NT2/D1 (cell line): ENCODE measurements at places on chromosomes 1 and 21.
A peak's percentile ranks its signal among the peaks of the same experiment; 100 is the strongest.

GRCh38 chr1:230169454-230170152 lies 102.6 kb downstream of the GALNT2 start:
- no peak for DNase-seq

- no peak for DNase-seq
These were observed 4.1 kb upstream of the AHCYL1 start for GRCh38 chr1:109980324-109981003.

GRCh38 chr1:25529518-25530185 lies 13.8 kb upstream of the LDLRAP1 start:
- DNase-seq: no peak

GRCh38 chr1:147091801-147092200 lies 80.5 kb downstream of the PRKAB2 start:
- DNase-seq: no peak

GRCh38 chr1:159168043-159168442 lies 3.4 kb upstream of the CADM3 start:
- no peak for DNase-seq

GRCh38 chr1:32622806-32623681 lies 27.3 kb downstream of the ZBTB8OS start:
- no peak for DNase-seq

GRCh38 chr1:45014321-45015028 lies 2.4 kb downstream of the UROD start:
- DNase-seq: peak; percentile 91

DNA sequence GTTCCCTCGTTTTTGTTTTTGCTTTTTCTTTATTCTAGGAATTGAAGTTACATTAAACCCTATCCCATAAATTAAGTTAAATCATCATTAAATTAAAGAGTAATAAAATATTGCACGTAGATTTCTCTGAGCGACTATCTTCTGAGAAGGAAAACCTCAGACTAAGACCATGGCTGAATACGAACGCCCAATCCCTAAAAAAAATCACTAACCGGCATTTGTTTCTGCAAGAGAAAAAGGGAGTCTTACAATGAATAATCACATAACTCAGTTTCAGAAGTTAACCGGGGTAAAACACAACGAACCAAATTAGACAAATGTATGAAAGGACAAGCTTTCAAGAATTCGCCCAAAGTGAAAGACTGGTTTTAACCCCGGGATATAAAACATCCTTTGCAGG lies 1.3 kb downstream of the PIK3R3 start:
- DNase-seq: no peak

DNA sequence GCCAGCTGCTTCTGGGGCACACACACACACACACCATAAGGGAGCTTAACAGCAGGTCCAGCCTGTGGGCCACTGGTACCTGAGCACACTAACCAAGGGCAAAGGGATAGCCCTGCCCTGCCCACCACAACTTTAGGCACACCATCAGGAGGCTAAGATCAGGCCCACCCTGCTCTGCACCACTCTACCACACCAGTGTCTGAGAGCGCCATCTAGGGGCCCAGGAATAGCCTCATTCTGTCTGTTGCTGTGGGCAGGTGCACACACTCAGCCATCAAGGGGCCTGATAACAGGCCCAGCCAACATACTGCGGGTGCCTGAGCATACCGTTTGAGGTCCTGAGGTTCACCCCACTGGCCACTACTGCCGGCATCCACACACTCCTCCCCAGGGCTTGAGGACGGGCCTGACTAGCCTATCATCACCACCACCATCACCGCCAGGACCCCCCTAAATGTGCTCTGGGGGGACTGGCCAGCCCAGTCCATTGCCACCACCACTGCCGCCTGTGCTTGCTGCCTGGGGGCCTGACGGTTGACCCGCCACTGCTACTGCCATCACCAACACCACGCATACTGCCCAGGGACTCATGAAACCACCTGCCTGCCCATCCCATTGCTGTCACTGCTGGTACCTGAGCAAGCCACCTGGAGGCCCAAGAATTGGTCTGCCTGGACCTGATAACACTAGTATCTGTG lies 31.3 kb downstream of the NSL1 start:
- DNase-seq: peak; percentile 25

GRCh38 chr1:43853161-43853921 lies 80.3 kb upstream of the ARTN start:
- DNase-seq: no peak

DNA sequence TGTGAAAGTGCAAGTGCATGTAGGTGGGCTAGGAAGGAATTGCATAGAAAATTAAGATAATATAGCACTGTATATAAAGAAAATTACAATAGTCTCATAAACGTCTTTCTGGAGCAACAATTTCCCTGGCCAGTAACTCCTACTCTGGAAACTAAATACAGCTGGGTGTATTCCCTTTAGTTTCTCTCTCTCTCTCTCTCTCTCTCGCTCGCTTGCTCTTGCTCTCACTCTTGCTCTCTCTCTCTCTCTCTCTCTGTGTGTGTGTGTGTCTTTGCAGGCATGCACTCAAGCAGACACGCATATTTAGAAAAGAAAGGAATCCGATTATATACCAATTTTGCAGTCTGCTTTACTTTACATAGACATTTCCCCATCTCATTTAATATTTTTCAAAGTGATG lies 14.7 kb downstream of the S100A10 start:
- no peak for DNase-seq

DNA sequence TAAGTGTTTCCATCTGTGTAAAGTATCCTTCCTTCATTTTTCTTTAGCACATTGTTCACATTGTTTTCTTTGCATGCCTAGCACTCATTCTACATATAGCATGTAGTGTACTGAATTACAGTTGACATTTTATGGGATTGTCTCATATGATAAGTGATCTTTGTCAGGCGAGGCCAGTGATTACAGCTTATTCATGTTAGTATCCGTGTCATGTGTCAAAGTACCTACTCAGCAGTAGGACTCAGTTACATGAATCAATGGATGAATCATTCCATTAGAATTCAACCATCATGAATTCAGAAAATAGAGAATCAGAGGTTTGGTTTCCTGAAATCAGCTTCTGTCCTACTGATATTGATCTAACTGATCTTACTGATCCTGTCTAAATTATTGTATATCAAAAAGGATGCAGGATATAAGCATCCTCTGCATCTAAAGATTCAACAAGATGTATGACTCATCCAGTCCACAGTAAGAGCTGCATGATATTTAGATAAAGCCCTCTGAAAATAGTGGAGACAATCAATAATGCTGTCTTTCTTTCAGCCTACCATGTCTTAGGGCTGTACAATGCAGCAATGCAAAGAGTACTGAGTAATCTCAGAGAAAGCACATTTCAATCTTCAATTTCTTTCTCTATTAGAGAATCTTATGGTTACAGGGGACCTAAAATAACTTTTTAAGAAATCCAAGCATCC lies 20.7 kb upstream of the HRNR start:
- no peak for DNase-seq

GRCh38 chr1:227434808-227435444 lies 116.6 kb upstream of the CDC42BPA start:
- DNase-seq: no peak

GRCh38 chr1:37622131-37622530 lies 12.6 kb downstream of the RSPO1 start:
- peak; percentile 54 for DNase-seq

GRCh38 chr1:185585770-185586169 lies 148.4 kb upstream of the HMCN1 start:
- no peak for DNase-seq

DNA sequence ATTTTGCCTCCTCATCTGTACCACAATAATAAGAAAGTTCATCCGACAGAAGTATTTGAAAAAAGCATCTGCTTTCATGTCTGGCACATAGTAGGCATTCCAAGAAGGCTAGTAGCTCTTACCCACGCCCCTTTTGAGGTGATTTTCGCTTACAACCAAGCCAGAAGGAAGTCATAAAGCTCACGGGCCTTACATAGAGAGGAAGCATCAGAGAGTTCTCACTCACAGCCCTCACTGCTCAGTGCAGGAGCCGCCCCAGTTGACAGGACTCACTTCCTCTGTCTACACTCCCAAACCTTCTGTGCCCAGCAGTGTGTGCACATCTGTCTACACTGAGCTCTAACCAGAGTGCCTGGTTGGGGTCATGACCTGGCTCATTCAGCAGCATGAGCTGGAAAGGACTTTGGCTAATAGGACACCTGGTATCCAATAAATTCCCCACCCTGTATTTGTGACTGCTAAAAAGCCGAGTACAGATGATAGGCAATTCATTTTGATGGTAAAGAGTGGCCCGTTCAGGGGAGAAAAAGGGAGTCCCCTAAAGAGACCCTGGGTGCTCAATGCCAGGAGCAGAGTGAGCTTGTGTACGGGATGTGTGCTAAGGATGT lies 36.8 kb upstream of the DUSP10 start:
- no peak for DNase-seq

GRCh38 chr1:219639876-219640577 lies 27.1 kb upstream of the ZC3H11B start:
- DNase-seq: no peak

DNA sequence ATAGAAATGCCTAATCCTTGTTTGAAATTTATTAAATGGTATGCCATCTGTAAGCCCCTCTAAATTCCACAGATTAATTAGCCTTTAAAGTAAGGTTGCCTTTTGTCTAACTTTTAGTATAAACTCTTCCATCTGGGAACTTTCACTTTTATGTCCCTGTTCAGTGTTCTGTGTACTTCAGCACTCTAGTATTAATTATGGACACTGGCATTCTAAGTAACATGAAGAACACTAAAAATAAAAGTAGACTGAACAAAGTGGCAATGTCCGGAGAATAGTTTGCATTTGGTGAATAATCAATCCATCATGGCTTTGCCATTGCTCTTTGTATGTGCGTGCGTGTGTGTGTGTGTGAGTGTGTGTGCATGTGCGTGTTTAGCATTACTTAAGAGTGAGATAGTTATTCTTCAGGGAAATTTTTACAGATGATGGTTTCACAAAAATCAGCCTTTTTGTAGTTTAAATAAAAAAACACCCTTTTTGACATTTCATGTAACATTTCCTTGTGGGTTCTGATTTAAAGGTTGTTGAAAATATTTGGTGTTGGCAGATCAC lies 51.1 kb downstream of the ATF6 start:
- no peak for DNase-seq

- DNase-seq: no peak
These were observed 3.2 kb downstream of the CTPS1 start for GRCh38 chr1:40982721-40983120.

DNA sequence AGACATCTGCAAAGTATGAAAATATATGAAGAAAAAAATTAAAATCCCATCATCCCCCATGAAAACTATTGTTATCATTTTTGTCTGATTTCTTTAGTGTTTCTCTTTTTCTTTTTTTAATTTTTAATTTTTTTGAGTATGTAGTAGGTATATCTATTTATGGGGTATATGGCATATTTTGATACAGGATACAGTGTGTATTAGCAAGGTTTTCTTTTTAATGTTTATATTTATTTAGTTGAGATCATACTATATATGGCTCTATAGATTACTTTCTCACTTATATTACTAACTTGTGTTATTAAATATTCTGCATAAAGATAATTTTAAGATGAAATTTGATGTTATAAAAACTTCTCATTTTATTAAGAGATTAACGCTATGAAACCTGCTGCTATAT lies 11.4 kb downstream of the LGALS8 start:
- no peak for DNase-seq

- no peak for DNase-seq
These were observed 75.5 kb downstream of the VAV3 start for GRCh38 chr1:107889524-107889923.

DNA sequence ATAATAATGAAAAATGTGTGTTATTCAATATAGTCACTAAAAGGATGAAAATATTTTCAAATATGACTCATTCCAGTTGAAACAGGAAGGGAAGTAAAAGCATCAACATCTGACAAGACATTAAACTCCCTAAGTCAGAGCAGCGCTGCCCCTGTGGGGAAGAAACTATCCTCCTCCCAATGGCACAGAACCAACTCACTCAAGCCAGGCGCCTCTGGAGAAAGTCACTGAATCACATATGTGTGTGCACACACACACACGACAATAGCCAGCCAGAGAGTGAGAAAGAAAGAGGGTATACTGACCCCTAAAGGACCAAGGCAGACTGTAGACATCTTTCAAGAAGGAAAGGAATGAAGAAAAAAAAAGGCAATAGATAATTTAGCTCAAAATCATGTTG lies 126.9 kb downstream of the SETD4 start:
- DNase-seq: no peak

DNA sequence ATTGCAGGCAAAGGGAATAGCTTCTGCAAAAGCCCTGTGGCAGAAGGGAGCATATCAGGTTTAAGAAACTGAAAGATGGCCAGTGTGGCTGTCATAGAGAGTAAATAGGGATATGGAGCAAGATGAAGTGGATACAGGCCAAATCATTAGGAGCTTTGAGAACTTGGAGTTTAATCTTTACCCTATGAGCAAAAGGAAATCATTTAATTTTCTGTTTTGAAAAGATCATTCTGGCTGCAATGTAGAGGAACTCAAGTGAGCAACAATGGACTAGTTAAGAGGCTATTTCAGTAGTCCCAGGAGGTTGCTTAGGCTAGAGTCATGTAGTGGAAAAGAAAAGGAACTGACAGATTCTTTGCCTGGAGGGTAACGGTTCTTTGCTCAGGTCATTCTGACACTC lies 47.2 kb downstream of the RAP1A start:
- no peak for DNase-seq

DNA sequence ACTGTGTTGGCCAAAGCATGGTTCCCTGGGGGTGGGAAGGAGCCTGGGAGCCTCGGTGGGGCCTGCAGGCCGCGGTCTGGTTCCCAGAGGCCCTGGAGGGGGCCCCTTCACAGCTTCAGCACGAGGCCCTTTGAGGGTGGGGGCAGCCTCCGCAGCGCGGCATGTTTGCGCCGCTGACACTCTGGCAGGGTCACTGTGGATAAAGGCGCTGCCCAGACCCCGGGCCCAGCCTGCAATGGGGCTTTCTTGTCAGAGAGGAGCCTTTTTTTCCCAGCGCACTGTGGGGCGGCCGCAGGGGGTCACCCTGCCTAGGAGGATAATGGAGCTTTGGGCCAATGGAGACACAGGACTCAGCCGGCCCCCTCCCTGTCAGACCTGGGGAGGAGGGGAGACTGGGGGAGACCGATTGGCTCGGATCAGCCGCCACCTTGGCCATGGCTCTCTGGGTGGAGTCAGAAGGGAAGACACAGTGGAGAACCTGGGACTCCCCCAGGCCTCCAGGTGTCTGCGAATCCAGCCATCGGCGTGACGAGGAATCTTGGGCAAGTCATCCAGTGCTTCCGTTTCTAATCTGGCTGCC lies 26.0 kb downstream of the EPHB2 start:
- no peak for DNase-seq
